NCI-H1048 (cell line): ENCODE measurements at places on chromosomes 11 and 22.

DNA sequence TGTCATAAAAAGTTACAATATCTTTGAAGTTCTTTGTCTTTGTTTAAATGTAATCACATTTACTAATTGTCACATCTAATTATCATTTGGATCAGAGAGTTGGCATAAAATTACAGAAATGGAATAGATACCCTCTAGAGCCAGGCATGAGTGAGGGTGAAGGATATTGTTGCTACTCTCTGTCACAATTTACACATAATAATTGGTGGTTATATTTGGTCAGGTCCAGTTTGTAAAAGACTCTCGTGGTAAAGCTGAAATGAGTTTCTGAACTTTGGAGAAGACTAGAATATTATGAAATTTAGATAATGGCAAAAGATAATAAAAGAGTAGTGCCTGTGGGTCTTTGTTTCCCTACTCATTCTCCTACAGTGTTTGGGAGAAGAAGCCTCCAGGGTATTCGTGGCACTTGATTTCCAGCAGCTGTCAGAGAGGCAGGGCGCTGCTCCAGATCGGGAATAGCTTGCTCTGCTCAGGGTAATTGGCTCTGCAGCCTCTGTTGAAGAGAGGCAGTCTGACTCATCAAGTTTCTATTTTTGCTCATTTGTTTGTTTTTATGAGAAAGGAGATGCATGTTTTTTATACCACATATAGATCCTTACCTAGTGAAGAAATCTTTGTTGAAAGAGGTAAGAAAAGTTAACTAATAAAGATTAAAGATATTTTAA, 349.9 kb downstream of the CNTN5 start:
- no peak for DNase-seq

- no peak for DNase-seq
These were observed 67.6 kb upstream of the AMPD3 start for GRCh38 chr11:10387206-10388083.

- DNase-seq: peak; percentile 41
These were observed 1.1 kb downstream of the GAB2 start for GRCh38 chr11:78416285-78417174.

DNA sequence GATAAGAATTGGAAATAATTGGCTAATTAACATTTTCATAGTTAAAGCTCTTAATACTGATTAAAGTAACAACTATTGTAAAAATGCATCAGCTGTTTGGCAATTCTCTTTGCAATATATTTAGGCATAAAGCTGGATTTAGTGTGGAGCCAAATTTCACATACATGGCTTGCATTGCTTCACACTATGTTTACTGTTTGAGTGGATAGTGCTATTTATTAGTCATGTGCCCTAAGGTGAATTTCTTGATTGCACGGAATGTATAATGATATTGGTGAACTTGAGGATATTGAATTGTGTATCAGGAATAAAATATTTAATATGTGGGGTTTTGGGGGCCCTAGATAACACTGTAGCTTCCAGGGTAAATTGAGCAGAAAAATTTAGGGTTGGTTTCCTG, 100.9 kb downstream of the AASDHPPT start:
- DNase-seq: no peak

- no peak for DNase-seq
These were observed at the start of gene FERMT3 for GRCh38 chr11:64206457-64207255. FERMT3 (plus strand) TSS chr11:64206721; CDS start chr11:64207365, 644 bp downstream.

DNA sequence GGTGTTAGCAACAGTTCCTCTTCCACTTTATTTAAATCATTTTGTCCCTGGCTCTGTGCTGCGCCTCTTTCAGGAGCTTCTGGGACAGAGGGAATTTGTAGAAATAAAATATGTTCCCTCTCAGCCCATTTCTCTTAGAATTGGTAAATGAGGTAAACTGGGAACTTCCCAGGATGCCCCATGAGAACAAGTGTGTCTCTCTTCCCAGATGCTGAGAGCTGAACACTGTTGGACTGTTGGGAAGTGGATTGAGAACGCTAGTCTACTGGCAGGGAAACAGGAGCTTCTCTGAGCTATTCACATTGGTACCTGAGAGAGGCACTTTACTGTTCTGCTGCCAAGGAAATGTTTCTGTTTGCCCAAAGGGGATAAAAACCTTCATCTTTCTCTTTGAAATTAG, 4.0 kb downstream of the CRY2 start:
- DNase-seq: no peak

DNA sequence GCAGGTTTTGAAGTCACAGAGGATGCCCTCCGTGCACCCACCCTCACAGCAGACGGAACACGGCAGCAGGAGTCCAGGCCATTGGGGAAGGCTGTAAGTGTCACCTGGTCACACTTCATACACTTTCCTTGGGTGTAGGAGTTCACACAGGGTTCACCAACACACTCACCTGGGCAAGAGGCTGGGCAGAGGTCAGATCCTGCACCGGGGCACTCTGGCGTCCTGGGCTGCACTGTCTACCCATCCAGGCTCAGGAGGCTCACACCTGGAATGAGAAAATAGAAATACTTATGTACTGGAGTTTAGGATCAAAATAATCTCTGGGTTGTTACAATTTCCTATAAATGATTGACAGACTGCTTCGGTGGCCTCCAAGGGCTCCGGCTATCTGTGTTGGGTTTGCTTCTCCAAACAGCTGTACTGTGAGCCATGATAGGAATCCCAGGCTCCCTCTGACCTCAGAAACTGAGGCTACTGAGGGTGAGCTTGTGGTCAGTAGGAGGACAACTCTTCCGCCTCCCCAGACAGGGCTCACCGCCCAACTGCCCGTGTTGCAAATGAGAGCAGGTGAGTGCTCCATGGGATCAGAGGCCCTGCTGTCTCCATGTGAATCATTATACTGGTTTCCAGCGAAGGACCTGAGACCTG, 20.1 kb upstream of the CARS1 start:
- DNase-seq: no peak

GRCh38 chr11:23948851-23949250, 548.0 kb upstream of the LUZP2 start:
- DNase-seq: no peak

- no peak for DNase-seq
These were observed 34.4 kb upstream of the SORL1-AS1 start for GRCh38 chr11:121487191-121487590.

- DNase-seq: no peak
These were observed 26.8 kb upstream of the B3GAT1 start for GRCh38 chr11:134438542-134439537.

DNA sequence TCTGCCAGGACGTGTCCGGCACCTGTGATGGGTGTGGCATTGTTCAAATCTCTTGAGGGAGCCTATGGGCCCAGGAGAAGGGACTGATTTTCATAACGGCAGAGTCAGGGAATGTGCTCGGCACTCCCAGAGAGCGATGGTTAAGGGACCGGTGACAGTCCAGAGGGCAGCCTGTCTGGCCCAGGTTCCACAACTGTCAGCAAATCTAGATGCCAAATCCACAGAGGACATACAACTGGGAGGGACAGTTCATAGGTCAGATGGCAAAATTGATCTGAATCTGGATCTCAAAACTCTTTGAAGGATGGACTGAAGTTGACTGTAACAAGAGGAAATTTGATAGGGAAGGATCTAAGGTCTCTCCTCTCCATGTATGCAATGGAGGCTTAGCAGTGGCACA, 7.5 kb downstream of the SEC14L2 start:
- no peak for DNase-seq
